ENCODE measurements at places on chromosomes 1 and 21. TPM values are rescaled to one million over a fixed set of nuclear protein-coding genes. Genes with fewer than 3 reads are reported as not detected.

Gene CR1
- not detected for total RNA-seq

Gene FUCA1
- 11.1 TPM for total RNA-seq

DNA sequence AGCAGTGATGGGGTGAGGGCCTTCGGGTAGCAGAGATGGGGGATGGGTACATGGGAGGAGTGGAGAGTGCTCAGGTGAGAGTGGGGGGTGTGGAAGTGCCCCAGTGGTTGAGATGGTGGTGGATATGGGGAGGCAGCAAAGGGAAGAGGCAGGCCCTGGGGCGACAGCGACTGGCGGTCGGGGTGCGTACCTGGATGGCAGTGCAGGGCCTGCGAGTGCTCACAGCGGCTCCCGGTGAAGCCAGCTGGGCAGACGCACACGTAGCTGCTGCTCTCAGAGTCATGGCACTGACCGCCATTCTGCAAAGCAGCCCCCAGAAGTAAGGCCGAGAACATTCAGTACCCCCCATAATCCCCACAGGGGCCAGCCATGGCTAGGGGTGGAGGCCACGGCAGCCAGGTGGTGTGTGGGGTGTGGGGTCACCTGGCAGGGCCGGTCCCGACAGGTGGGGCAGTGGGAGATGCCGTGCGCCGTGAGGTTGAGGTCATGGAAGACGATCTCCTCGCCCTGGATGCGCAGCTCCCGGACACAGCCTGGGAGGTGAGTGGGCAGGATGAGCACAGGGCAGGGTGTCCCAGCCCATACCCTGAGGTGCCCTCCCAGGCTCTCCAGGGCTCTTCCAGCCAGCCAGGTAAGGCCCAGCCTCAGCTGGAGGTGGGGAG is 18.9 kb downstream of the LDLRAD2 start:
- no peak for DNase-seq

GRCh38 chr1:156245451-156246232 is 2.2 kb downstream of the PAQR6 start:
- no peak for DNase-seq

DNA sequence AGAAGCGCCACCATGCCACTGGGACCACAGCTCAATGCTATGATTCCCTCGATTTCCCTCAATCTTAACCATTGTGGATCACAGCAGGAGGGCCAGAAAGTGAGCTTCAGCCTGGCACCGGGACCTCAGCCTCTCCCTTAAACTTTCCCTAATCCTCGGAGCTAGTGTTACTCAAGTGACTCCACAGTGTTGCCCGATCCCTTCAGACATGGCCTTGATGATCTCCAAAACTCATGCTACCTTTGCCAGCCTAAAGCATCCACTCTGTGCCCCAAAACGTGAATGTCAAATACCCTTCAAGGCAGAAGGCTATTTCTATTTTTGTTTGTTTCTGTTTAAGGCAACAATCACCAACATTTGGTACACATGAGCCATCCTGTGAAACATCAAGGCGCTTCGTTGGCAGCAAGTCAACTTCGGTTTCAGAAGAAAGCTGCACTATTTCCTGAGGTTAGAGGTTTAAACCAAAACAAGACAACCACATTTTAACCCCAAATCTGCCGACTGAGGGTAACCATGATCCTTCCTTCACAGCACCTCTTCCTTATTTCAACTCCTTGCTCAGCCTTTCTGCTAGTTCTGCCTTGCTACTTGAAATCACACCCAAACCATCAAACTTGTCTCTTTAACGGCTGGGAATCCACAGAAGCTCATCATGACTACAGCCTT is 94.4 kb upstream of the KRTAP19-8 start:
- DNase-seq, result no peak

GRCh38 chr1:85581802-85582686 is 1.5 kb downstream of the CCN1 start:
- peak; percentile 76 for DNase-seq

DNA sequence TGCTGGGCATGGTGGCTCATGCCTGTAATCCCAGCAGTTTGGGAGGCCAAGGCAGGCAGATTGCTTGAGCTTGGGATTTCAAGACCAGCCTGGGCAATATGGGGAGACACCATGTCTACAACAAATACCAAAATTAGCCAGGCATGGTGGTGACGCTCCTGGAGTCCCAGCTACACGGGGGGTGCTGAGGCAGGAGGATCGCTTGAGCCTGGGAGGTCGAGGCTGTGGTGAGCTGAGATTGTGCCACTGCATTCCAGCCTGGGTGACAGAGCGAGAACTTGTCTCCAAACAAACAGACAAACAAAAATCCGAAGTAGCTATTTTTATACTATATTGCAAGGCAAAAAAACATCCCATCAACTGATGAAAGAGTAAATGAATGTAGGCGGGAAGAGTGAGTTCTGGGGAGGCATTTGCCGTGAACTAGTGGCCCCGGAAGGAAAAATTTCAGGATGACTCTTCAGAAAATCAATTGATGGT is 40.6 kb downstream of the NCMAP start:
- DNase-seq, result no peak

DNA sequence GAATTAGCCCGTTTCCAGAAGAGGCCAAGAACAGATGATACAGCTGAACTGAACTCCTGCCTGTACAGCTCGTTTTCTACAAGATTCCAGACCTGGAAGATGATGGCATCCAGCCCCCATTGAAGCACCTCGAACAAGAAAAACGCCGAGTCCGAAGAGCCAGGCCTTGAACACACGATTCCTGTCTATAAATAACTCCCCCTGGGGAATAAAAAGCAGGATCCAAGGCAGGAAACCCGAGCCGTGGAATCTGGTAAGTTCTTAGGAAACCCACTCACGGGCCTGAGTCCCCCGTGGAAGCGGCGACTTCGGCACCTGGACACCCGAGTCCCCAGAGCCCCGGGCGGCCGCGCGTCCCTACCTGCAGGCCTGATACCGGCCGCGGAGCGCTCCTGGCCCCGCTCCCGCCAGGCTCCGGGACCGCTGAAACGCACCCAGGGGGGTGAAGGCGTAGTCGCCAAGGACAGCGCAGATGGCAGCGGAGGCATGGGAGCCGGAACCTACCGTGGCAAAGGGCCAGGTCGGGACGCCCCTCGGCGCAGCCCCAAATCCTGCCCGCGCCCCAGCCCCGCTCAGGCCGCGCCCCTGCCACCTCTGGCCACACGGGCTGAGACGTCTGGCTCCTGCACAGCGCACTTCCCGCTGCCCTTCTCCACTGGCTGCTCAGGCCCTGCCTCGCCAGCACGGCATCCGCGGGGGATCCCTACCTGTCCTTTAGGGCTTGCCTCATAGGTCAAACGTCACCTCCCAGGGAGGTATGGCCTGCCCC is 14.0 kb upstream of the HLCS start:
- DNase-seq, result no peak

- no peak for DNase-seq
These were observed 166.3 kb upstream of the NR5A2 start for GRCh38 chr1:199861020-199861795.

- DNase-seq, result no peak
These were observed 26.4 kb downstream of the SORT1 start for GRCh38 chr1:109371341-109371739.

GRCh38 chr21:46185716-46186115 is 1.5 kb upstream of the SPATC1L start:
- no peak for DNase-seq

DNA sequence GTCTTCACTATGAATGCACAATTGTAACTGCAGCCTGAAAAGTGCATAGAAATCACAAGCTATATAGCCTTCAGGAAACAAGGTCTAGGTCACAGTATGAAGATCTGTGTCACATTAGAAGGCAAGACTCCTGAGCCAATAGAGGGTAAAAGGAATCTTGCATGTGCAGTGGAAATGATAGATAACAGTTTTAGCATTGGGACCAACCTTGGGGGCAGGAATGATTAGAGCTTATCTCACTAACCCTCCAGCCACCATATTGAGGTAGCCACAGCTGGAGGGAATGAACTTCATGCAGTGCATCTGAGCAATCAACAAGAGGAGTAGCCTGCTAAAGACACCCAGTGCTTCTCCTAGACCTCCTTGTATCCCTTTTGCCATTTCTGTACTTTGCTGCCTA is 390.1 kb downstream of the LTN1 start:
- DNase-seq, result no peak
